ENCODE measurements at places on chromosomes 7 and 10.

DNA sequence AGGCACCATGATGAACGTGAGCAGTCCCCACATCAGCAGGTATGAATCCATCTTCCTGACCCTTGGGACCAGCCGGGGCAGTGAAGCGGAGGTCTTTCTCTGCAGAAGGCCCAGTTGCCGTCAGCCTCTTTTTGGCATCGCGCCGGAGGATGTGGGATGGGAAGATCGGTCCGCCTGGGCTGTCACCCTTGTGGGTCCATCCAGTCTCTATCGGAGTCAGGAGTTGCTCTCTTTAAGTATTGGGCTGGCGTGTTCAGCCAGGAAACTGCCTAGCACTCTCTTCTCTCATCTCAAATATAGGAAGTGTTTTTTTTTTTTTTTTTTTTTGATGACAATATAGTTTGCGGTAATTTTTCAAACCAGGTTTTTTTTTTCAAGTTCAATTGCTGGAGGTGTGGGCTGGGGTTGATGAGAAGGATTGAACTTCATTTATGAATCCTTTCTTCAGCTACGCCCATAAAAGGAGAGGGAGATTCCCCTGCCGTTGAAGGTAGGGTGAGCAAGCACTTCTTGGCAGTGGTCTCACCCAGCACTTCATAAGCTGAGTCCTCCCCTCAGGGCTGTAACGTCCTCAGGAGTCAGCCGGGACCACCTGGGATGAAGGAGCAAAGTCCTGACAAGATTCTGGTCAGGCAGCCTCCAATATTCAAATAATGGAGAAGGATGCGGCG is at the start of gene IL2RA:
Gene IL2RA, minus strand, starts transcription at position 267 of the 671 bp plus-strand sequence. Its CDS starts 216 bp downstream, at position 51.
- DNase-seq, result no peak

DNA sequence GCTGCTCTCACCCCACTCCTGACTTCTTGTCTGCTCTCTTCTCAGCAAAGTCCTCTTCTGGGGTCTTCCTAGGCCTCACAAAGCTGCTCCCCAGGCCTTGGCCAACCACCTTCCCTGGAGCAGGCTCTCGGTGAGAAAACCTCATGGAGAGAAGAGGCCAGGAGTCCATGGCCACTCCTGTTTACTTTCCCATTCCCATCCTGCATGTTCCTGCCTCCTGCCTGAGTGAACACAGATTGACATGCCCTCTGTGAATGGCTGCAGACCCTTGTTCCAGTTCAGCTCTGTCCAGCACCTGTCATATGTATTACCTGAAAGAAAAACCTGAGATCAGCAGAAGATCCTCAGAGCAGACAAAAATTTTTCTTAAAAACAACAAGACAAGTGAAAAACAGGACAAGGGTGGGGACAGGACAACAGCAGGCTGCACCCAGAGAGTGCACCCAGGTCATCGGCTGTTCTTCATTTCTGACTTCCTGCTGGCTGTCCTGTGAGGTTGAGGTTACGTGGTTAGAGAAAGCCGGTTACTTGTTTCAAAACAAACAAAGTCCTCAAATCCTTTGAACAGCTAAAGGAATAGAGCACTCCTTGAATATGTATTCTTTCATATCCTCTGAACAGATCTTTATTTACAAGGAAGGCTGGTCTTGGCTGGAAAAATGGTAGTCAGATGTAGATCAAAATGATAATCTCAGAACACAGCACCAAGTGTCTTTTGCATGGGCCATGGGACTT is 34.0 kb upstream of the DLD start:
- DNase-seq, result no peak

DNA sequence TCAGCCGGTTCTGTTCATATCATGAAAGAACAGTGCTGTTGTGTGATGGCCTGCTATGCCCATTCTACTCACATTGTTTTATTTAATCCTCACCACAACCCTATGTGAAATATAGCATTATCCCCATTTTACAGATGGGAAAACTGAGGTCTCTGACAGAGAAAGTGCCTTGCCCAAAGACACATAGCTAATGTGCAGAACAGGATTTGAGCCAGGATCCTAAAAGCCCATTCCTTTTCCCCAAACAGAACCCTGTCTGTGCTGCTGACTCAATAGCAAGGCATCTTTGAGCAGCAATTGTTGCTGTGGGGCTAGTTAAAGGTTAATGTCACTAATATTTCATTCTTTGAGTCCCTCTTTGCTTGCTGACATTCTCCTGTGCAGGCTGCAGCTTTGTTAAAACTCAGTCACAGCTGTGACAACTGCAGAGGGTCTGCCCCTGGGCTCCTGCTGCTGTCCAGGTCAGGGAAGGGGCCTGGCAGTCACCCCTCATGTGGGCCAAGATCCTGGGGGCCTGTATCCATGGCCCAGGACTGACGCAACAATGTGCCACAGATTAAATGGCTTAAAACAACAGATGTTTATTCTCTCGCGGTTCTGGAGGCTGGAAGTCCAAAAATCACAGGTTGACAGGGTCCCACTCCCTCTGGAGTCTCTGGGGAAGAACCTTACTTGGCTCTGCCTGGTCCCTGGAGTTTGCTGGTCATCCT is 40.4 kb downstream of the AFAP1L2 start:
- no peak for DNase-seq

DNA sequence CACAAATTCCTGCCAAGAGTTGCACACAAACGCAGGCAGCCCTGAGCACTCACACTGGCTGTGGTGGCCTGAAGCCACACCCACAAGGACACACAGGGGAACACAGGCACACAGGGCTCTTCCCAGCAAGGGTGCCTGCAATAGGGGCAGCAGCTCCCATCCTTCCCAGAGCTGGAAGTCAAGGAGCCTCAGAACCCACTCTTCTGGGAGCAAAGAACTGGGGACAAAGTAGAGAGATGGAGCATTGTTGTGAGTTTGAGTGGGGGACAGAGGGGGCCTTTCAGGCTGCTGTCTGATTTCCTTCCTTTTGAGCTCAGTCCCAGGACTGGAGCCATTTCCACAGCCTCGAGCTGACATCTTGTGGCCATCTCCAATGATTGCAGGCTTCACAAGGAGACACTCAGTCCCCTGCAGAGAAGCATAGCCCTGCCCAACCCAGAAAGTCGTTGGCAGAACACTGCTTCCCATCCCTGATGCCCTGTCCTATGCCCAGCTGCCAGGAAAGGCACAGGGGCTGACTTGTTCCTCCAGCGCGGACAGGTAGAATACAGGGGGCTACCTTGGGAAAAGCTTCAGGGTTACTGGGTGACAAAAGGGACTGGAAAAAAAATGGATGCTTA is 34.4 kb upstream of the SLF2 start:
- no peak for DNase-seq

DNA sequence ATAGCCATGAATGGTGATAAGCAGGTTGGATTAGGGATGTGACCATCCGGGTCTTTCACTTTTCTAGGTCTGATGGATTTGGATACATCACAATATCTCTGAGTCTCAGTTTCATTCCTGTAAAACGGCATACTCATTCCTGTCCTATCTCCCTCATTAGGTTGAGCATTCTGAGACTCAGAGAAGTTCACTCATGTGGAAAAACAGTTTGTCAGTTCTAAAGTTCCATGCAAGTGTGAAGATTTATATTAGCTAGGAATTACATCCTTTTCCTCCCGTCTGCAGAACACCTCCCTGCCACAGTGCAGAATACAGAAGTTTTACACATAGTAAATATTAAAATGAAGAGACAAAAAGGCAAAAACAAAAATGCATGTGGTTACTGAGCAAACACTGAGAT is 94.2 kb upstream of the SLC25A13 start:
- DNase-seq, result no peak

GRCh38 chr10:103571656-103571975 is 78.1 kb downstream of the NEURL1 start:
- DNase-seq, result no peak

- peak; percentile 49 for DNase-seq
Observed at GRCh38 chr7:5284304-5285281, 1.9 kb downstream of the SLC29A4 start.

DNA sequence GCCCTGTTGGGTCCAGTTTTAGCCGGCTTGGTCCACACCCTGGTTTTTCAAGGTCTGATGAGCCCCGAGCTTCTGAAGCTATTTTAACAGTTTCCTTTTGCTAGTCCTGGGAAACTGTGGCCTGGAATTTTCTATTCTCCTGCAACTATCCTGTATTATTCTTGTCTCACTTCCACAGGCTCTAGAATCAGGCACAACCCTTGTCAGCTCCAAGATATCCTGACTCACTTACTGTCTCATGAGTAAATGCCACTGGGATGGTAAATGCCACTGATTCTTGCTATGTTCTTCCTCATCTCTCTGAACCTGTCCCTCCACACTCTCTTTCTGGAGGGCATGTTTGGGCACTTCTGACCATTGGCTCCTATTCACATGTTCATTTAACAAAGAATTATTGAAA is 611.5 kb upstream of the IGFBP3 start:
- DNase-seq, result no peak

DNA sequence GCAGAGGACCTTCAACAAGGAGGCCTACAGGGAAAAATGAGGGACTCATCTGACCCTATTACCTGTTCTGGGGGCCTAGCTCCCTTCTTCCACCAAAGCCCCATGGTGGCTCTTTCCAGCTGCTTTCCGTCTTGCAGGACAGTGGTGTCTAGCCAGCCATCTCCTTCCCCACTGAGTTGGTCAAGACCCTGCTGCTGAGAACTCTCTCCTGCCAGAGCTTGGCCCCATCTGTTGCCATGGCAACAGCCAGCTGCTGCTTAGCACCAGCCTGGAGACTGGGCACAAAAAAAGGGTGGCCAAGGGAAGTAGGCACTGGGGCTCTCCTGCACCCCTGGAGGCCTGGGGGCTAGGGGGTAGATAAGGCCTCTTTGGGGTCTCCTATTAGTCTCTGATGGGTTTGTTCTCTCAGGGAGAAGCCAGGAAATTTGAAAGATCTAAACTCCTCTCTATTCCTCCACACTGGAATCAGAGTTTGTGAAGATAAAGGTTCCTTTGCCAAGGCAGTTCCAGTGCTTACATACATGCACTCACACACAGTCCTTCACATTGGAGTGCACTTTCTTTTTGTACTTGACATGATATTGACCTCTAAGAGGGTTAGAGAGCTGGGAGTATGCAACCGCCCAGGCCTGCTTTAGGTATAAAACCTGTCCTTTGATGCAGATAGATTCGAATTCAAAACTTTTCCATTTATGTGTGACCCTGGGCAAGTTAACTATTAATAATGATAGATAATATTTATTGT is 15.8 kb downstream of the TSPAN33 start:
- no peak for DNase-seq

DNA sequence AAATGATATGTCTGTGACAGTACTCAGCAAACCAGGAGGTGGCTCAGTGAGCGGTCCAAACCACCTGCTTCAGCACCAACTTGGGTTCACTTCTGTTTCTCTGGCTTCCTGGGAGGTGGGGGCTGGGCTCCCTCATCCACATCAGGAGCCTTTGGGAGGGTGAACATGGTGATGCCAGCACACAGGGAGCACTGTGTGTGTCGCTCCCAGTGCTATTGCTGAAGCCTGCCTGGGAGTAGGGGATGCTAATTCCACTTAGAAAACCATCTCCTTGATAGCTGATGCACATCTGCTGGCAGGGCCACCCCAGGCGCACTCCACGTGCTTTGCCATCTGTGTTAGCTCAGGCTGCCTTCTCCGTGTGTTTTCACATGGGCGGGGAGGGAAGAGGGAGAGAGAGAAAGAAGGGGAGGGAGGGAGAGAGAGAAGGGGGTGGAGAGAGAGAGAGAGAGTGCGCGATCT is 58.0 kb downstream of the RAMP3 start:
- peak; percentile 78 for DNase-seq

- no peak for DNase-seq
Observed at GRCh38 chr10:3248526-3249306, 76.1 kb upstream of the PITRM1 start.

GRCh38 chr7:31299336-31299735 is 41.2 kb downstream of the NEUROD6 start:
- DNase-seq, result no peak

- no peak for DNase-seq
Observed at GRCh38 chr7:130914554-130915294, 180.7 kb upstream of the KLF14 start.

- DNase-seq, result no peak
Observed at GRCh38 chr7:38178695-38179344, 775 bp downstream of the STARD3NL start.

Data from NCI-H524 treated with DMSO at 0.1 percent for 48 hours (cell line).